T-helper 17 cell (primary cell): ENCODE measurements at places on chromosomes 13 and 19.

GRCh38 chr13:77548095-77548494, 12.6 kb downstream of the SCEL start:
- no peak for DNase-seq

GRCh38 chr13:95254339-95254738, 46.9 kb downstream of the ABCC4 start:
- DNase-seq, result no peak

DNA sequence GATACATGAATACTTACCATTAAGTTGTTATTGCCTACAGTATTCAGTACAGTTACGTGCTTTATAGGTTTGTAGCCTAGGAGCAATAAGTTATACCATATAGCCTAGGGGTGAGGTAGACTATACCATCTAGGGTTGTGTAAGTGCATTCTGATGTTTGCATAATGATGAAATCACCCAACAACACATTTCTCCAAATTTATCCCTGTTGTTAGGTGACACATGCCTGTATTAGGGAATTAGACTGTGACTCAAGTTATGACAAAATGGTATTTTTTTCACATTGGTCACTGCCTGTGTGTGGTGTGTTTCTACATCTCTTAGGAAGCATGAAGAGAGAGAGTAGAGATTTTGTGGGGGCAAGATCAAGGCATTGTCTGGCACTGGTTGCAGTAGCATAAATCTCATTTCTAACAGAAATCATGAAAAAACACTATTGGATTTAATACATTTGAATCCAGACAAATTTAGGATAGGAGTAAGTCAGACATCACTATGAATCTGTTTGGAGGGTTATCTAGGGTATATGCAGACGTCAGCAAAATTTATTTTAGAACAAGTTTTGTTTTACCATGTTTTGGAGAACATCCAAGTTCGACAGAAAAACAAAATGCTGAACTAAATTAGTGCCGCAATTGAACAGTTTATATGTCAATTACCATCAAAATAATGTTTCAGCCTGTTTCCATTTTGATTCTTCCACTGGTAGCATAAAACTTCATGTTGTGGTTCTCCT, 332.1 kb downstream of the LMO7 start:
- no peak for DNase-seq

- no peak for DNase-seq
These were observed 2.5 kb upstream of the DBP start for GRCh38 chr19:48639483-48640375.

DNA sequence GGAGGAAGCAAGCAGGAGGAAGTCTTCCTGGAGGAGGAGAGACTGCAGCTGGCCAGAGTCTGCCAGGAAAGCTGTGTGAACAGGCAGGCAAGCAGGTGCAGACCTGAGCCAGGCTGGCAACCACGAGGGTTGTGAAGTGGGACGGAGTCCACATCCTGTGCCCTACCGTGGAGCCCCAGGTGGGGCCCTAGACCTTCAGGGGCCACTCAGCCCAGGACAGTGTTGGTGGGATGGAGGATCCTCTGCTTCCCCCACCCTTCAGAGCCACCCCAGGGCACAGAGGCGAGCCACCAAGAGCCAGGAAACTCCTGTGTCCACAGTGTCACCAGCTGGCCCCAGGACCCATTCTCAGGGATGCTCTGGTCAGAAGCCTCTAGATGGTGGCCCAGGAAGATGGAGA, 8.4 kb upstream of the VSTM2B start:
- no peak for DNase-seq

GRCh38 chr19:8240274-8241229, 31.4 kb downstream of the CERS4 start:
- DNase-seq, result no peak

DNA sequence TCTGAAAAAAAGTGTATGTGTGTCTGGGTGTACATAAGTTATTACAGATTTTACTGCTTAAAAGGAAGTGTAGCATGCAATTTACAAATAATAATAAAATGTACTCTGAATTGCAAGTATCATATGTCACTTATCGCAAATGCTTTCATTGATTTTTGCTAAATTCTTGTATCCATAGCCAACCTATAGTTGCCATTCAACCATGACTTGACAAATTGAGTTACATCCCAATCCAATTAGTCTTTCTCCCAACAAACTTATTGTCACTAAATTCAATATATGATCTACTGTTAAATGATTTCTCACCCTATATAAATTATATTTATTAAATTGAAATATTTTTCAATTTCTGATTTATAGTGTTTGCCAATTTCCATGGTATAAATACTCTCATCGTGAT, 17.3 kb upstream of the SUPT20H start:
- DNase-seq, result no peak

DNA sequence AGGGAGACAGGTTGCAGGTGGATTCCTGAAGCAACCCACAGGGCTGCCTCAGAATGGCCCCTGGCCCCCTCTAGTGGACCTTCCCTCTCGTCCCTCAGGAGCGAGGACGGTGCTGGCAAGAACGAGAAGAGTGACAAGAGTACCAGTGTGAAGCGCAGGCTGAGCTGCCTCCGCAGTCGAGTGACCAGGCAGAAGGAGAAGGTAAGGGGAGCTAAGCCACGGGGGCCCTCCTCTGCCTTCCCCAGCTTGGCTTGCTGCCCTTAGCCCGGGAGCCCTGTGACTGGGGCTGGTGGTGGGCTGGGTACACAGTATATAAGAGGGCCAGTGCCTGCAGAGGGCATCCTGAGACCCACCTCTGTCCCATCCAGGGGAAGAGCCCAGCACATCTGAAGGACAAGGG, 34.0 kb downstream of the ARHGEF18 start:
- no peak for DNase-seq

DNA sequence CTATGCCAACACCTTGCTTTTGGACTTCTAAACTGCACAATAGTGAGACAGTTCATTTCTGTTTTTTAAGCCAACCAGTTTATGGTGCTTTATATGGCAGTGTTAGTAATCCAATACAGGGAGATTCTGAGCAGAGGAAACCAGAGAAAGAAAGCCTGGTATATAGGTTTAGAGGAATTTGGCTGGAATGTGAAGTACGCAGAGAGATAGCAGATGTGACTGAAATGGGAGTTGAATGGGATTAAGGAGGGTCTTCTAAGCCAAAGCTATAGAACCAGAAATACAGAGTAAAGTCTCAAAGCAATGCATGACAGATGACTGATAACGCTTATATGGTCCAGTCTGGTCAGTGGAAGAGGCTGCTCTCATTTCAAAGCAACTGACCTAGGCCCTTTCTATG, 453.7 kb downstream of the GPC6 start:
- no peak for DNase-seq

- DNase-seq, result no peak
These were observed 805 bp downstream of the ZNF784 start for GRCh38 chr19:55623561-55623960.

DNA sequence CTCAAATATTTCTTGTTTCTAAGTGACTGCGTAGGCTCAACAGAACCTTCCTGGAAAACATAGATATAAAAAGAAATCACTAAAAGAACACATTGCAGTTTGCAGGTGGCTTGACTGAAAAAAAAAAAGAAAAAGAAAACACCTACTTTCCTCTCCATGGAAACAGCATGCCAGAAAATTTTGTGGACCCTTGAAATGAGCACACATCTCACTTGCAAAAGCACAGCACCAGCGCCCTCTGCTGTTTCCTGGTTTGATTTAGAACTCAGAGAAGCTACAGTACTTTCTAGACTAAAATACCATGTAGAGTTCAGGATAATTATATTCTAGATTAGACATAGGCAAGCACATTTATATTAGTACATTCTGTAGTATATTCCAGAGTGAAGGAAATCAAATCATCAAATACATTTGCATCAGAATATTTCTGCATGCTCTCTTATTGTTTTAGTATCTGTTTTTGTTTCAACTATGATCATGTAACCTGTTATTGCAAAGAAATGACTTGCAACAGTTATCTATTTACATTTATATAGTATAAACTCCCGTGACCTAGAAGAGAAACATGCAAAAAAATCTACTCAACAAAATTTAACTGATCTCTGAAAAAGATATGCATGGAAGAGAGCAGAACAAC, 22.3 kb upstream of the XPO4 start:
- DNase-seq, result peak; percentile 56

DNA sequence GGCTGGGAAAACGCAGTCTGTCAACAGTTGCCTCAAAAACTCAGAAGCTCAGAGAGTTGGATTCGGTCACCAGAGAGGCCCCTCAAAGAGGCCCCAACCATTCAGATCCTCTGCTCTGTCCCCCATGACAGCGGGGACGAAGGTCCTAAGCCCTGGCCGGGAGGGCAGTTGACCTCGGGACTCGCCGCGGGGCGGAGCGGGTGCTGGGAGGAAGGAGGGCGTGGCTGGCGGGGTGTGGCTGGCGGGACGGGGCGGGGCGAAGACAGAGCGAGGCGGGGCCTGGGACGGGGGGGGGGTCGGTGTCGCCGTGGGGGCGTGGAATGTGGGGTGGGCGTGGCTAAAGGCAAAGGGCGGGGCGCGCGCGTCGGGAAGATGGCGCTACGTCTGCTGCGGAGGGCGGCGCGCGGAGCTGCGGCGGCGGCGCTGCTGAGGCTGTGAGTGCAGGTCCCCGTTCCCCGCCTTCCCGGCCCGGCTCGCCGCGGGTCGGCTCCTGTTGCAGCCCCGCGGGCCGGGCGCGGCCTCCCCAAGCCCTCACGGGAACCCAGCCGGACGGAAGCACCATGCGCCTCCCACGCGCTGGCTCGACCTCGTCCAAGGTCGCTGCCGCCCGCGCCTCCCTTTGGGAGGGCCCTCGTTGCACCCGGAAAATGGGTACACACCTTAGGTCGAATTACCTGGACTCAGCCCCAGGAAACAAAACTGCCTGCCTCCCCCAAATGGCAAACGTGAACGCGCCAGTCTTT, 105.2 kb downstream of the TM9SF2 start:
- DNase-seq, result peak; percentile 84

- no peak for DNase-seq
These were observed 264.5 kb downstream of the KCTD12 start for GRCh38 chr13:76621705-76622104.

- DNase-seq, result no peak
These were observed 2320.0 kb downstream of the PCDH9 start for GRCh38 chr13:64910096-64910495.

- no peak for DNase-seq
These were observed 2.8 kb downstream of the KCTD15 start for GRCh38 chr19:33799476-33799875.

DNA sequence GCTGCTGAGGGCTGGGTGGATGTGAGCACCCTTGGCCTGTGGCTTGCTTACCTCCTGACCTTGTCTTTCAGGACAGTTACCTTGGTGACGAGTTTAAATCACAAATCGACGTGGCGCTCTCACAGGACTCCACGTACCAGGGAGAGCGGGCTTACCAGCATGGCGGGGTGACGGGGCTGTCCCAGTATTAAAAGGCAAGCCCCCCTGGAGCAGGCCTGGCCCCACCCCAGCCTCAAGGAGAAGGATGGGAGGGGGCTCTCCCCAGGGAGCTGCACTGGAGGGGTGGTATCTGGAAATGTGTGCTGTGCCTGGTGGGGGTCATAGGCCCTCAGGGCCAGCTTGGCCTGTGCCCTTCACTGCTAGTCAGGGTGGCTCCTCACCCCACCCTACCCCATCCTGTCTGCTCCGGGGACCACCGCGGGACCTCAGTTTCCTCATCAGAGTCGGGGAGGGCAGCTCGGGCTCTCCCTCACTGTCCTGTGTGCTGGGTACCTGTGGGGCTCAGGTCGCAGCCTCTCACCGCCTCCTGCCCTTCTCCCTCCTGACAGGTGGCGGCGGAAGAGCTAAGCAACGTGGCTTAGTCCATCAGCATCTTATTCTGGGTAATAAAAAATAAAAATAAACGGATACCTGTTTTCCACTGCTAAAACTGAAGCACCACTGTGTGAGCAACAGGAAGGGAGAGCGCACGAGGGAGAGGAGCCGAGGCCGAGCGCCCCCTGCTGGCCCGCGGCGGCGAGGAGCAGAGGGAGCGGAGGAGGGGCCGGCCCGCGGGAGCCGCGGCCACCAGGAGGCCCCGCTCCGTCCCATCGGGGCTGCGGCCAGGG, 29.8 kb downstream of the CERS1 start:
- peak; percentile 65 for DNase-seq

DNA sequence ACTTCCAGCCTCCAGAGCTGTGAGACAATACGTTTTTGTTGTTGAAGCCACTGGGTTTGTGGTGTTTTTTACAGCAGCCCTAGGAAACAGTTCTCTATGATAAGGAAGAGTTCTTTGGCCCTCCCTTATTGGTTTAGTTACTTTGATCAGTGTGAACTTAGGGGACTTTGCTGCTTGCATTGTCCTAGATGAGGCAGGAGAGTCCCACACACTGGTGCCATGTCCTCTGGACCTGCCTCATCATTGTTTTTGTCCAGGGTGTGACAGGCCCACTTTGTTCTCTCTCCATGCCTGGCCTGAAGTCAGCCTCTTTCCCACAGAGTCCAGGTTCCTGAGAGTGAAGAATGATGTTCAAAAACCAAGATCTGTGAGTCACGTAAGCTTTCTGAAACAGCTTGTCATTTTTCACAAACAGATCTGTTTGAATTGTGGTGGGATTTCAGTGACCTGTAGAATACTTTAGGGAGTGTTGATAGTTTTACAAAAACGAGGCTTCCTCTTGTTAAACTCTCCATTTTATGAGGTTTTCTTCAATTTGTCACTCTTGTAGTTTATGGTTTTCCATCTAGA, 63.8 kb downstream of the ING1 start:
- no peak for DNase-seq

DNA sequence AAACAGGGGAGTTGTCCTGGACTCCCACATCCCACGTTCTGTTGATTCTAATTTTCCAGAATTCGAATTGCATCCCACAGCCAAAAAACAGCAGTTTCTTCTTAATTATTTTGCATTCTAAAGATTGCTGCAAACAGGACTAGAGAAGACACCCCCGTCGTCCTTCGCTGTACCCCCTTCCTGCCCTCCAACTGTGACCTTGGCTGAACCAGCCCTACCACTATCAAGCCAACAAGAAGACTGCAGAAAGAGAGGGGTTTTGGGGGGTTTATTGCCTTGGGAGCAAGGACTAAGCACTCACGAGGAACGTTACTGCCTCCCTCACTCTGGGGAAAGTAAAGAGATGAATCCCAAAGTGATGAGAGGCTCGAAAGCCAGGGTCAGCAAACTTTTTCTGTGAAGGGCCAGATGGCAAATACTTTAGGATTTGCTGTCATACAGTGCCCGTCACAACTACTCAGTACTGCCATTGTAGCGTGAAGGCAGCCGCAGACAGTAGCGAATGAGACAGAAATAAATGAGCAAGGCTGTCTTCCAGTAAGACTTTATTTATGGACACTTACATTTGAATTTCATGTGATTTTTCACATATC, 32.5 kb upstream of the KATNAL1 start:
- no peak for DNase-seq

DNA sequence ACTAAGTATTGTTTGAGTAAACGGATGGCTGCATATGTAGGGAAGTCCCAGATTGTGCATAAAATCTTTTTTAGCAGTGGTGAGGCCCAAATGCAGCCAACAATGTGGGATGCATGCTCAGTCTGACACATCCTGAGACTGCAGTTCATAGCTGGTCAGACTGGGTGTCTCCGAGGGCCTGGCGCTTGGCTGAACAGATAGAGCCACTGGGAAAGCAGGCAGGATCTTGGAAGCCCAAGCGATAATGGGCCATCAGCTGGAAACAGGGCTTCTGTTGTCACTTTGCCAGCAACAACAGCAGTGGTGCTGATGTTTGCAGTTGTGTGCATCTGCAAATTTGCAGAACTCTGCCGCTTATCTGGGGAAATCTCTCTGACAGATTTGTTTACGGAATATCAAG, 36.1 kb downstream of the MTUS2 start:
- DNase-seq, result no peak
